Neural crest cell (in vitro differentiated cells): ENCODE measurements at places on chromosomes 7 and 10. TPM values are rescaled to one million over a fixed set of nuclear protein-coding genes. Genes with fewer than 3 reads are reported as not detected.

SLC25A40 gene
- total RNA-seq = 36.3 and 39.0 TPM in 2 replicates

CXCL12 gene
- 3.6 and 4.0 TPM in 2 replicates for total RNA-seq

UPK3BL2 gene
- 6.7 and 8.6 TPM in 2 replicates for total RNA-seq

COG5 gene
- total RNA-seq = 26.8 and 35.1 TPM in 2 replicates

DNA sequence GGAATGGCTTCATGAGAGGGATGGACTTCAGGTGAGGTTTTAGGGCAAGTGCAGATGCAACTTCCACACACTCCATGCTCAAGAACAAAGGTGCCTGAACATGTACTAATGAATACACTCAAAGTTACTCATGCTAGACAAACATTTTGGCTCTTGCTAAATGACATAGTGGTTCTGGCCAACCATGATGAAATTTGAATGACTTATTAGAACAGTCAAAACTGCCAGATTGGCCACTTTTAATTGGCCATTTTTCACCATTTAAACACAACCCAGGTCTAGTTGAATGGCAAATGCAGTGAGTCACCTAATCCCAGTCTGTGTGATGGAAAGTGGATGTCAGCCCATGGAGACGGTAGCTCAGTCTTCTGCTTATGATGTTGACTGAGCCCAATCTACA, 4.9 kb upstream of the PTPRN2 start:
- DNase-seq = no peak

DNA sequence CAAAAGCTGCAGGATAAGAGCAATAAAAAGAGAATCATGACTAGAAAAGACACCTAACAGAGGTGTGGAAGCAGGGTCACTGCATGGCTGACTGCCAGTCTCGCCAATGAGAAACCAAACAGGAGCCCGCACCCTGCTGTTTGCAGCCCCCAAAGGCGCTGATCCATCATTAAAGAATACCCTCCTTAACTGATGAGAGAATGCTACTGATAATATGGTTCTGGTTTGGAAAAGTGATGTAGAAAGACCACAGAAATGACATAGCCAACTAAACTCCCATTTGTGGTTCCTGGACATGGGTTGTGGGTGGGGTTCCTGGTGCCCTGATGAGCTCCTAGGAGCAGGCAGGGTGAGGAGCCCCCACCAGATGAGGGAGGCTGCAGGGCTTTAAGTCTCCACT, 207.4 kb downstream of the TNS3 start:
- no peak for DNase-seq

- DNase-seq = no peak
Observed at GRCh38 chr10:31762316-31762715, 166.3 kb downstream of the ARHGAP12 start.

- no peak for DNase-seq
Observed at GRCh38 chr7:127287133-127287532, 34.4 kb upstream of the GRM8 start.
